ENCODE measurements at places on chromosomes 2 and 18.

GRCh38 chr2:57180042-57180567 lies 866.5 kb upstream of the VRK2 start:
- no peak for DNase-seq

- peak; percentile 52 for DNase-seq
Observed at GRCh38 chr2:2057125-2057721, 273.9 kb downstream of the MYT1L start.

GRCh38 chr18:73144030-73144429 lies 276.2 kb upstream of the NETO1 start:
- DNase-seq: no peak

GRCh38 chr2:217248312-217248935 lies 388.6 kb upstream of the TNP1 start:
- DNase-seq: no peak

DNA sequence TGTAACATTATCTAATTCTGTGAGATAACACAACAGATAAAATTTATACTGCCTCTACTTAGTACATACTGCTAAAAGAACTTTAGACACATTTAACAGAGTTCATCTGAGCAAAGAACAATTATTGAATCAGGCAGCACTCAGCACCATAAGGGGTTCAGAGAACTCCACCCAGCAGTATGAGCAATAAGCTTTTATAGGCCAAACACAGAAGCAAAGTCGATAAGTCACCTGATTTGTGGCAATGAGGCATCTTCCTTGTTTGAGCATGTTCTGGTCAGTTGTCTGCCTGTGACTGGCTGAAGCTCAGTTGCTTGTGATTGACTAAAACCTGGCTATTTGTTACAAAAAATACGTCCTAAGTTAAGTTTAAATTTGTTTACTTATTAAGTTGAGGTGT lies 746.1 kb upstream of the DDX18 start:
- DNase-seq: no peak

DNA sequence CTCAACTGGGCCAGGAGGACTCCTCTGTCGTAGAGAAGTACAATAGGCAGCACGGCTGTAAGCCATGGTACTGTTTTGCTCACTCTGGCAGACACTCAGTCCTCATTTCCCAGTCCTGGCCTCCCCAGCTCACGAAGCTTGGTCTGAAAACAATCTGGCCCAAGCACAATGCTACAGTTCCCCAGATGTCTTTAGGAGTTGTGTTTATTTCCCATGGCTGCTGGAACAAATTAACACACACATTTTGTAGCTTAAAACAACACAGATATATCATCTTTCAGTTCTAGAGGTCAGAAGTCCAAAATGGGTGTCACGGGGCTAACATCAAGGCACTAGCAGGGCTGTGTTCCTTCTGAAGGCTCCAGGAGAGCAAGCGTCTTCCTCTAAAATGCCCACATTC lies 13.0 kb downstream of the FABP1 start:
- no peak for DNase-seq

- no peak for DNase-seq
Observed at GRCh38 chr18:23631312-23631711, 31.4 kb downstream of the ANKRD29 start.

DNA sequence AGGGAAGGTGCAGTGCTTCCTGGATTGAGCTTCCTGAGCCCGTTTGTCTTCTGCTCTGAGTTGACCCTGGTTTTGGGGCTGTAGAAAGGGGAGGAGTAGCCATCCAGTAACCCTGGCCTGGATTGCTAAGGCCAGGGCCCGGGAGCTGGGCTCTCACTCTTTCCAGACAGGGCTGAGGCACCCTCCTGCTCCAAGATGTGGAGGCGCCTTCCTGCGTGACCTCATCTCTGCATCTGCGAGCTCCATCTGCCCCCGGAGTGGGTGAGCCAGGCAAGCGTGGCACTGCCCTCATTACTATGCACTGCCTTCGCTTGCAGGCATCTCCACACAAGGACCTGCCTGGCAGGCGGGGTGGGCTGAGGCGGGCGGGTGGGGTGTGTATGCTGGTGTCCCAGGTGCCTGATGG lies 58.0 kb downstream of the RAB31 start:
- no peak for DNase-seq

DNA sequence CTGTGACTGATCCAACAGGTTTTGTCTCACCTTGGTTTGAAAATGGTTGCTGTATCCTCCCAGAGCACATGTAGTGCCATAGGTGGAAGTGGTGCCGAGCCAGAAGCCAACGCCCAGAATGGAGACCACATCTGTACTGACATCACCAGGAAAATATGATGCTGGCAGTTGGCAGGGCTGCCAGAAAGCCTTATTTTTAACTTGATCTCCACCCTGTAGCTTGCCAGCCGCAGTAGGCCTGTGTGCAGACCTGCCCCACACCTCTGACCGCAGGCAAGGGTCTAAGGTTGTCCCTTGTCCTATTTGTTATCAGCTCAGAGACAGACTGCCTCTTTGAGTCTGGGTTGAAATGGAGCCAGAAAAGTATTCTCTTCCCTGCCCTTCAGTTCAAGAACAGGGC lies 123.5 kb upstream of the EML6 start:
- DNase-seq: no peak

- no peak for DNase-seq
Observed at GRCh38 chr2:191190435-191190834, 39.6 kb upstream of the STAT4 start.

GRCh38 chr18:72630991-72631390 lies 86.8 kb upstream of the CBLN2 start:
- no peak for DNase-seq

GRCh38 chr2:2845267-2845666 lies 514.2 kb upstream of the MYT1L start:
- DNase-seq: no peak

- DNase-seq: no peak
Observed at GRCh38 chr18:36672437-36673344, 156.1 kb downstream of the TPGS2 start.

GRCh38 chr2:85988914-85989270 lies 100.1 kb upstream of the ST3GAL5 start:
- DNase-seq: no peak

DNA sequence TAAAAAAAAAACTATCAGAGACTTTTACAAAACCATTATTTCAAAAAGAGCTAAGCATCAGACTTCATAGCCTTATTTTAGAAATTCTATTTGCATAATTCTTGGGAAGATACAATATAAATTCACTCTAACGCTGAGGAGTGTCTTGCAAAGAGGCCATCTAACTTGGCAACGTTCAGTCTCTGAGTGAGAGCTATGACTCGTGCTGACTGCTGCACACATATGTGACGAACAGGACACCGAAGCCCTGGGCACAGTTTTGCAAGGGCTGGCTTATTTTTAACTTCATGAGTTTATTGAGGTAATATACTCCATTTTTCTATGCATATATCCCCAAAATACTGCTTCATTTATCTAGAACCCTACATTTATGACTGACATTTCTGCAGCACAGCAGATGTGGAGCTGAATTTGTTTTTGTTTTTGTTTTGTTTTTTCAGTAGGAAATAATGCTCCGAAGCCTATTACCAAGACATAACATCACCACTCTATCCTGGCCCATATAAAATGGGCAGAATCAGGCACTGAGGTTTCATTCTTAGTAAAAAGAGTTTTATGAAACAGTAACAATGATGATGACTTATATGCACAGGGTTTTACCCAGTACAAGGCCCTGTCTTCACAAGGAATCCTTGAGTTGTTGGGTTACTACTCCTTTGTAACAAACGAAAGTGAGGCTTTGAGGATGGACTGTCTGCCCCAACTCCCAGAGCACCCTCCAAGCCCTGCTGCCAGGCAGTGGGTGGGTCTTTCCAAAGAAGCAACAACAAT lies 68.3 kb downstream of the CRACDL start:
- no peak for DNase-seq

GRCh38 chr2:238081150-238081549 lies 19.0 kb upstream of the ESPNL start:
- no peak for DNase-seq

- DNase-seq: no peak
Observed at GRCh38 chr2:120740375-120740764, 4.7 kb downstream of the GLI2 start.

- no peak for DNase-seq
Observed at GRCh38 chr2:24214880-24215279, 40.0 kb downstream of the FAM228A start.

- no peak for DNase-seq
Observed at GRCh38 chr2:200829258-200829655, 17.5 kb downstream of the BZW1 start.

DNA sequence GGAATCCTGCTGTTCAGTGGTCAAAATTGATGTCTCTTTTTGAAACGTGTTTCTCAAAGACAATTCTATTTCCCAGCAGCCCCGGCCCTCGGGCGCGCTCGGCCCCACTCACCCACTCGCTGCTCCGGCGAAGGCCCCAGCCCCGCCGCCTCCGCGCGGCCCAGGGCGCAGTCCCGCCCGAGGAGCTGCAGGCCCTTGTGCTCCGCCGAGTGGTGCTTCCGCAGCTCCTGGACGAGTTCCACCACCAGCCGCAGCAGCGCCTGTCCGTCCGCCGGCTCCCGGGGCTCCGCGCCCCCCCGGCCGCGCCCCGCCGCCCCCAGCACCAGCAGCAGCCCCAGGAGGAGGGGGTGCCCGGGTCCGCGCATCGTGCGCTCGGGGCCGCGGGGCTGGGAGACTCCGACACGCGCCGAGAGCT lies 413 bp downstream of the ALKAL2 start:
- no peak for DNase-seq

DNA sequence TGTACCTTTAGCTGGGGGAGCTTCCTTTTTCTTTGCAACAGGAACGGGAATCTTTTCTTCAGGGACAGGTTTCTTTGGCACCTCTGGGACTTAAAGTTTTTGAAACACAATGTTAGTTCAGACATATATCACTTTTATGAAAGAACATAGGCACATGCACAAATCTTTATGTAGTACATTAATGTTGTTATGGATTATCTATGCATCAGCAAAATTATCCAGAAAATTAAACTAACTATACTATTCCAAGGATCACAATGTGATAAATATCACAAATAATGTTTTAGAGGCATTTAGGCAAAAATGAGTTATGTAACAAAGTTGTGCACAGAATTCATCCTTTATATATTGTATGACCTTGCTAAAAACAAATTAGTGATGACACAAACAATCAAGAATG lies 117.4 kb downstream of the TTN start:
- DNase-seq: no peak

- DNase-seq: no peak
Observed at GRCh38 chr2:154425994-154426393, 272.5 kb upstream of the KCNJ3 start.

DNA sequence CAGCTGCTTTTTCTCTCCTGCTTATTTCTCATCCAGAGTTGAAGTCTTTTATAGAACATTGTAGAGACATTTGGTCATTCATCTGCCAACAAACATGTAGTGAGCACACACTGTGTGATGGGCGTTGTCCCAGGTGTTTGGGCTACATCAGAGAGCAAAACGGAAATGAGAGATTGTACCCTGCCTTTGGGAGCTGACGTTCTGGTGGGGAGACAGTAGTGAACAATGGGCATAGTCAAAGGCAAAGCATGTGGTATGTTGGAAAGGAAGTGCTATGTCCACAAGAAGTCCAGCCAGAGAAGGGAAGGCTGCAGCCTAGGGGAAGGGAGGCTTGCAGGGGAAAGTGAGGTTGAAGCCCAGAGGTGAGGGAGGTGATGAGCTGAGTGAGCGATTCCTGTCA lies 78.1 kb downstream of the PIEZO2 start:
- DNase-seq: no peak

GRCh38 chr2:159616286-159616701 lies at the start of gene BAZ2B:
Gene BAZ2B (minus strand): TSS chr2:159616548. CDS start chr2:159478719, 137,829 bp downstream.
- no peak for DNase-seq

GRCh38 chr2:39234754-39235153 lies 9.0 kb downstream of the CDKL4 start:
- no peak for DNase-seq

DNA sequence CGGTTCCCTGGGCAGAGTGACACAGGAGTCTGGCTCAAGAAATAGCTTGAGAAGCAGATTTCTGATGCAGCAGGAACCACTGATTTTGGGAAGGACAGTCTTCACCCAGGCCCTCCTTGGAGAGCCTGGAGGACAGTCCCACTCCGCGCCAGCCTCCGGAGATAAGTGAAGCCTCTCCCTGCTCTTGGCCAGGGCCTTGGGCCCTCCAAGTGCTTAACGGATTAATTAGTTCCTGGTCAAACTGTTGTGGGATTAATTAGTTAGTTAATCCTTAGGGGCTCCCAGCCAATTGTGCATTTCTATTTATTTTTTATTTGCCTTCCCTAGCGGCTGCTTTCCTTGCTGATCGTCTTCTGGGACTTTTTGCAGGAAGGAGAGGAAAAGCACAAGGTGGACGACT lies 19.6 kb downstream of the CPLX4 start:
- DNase-seq: no peak

DNA sequence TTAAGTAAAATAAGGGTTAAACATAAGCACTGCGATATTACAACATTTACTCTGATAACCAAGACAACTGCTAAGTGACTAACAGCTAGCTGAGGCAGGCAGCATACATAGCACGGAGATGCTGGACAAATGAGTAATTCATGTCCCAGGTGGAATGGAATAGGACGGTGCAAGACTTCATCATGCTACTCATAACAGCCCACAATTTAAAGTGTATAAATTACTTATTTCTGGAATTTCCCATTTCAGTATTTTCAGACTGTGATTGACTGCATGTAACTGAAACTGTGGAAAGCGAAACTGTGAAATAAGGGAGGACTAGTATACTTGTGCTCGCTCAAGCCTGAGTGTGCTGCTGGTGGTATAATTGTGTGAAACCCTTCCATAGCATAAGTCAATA lies 12.9 kb downstream of the IER3IP1 start:
- DNase-seq: no peak

DNA sequence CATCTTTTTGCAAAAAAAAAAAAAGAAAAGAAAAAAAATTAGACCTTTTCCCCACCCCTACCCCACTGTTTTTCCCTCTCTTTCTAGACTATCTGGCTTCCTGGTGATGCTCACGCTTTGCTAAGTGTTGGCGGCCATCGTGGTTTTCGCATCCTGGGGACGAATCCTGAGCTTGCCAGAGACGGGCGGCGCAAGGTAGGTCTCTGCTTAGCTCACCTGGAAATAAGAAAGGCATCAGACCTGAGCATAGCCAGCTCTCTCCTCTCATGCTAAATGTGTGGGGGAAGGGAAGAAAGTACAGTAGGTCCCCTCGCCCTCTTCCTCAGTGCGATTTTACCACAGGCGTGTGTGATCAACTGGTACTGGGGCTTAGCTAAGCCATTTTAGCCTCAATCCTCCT lies 90.5 kb downstream of the KLHL29 start:
- no peak for DNase-seq
